LHCN-M2 (cell line): ENCODE measurements at places on chromosomes 16 and 17. TPM values are rescaled to one million over a fixed set of nuclear protein-coding genes. Genes with fewer than 3 reads are reported as not detected.

SLC6A2 gene
- not detected in 2 replicates for total RNA-seq

- DNase-seq = no peak
Measured at GRCh38 chr16:84119368-84119767, 2.6 kb upstream of the MBTPS1 start.

DNA sequence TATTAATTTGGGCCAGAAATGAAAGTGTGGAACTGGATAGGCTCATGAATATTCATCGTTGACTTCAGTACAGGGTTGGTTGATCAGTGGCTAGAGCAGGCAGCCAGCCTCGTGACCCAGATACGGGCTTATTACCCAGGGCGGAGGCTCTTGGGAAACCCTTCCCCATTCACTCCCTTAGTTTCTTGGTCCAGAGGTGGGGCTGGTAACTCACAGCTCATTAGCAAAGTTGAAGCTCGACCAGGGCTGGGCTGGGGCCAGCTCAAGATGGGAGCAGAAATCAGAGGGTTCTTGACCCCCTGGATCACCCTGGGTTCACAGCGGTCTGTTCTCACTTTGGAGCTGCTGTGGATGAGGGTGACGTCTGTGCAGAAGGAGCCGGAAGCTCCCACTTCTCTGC, 44.6 kb upstream of the GSE1 start:
- DNase-seq = no peak

GRCh38 chr17:1234455-1234854, 35.8 kb upstream of the BHLHA9 start:
- DNase-seq = no peak

C16orf95 gene
- 7.5 and 12.5 TPM in 2 replicates for total RNA-seq

DNA sequence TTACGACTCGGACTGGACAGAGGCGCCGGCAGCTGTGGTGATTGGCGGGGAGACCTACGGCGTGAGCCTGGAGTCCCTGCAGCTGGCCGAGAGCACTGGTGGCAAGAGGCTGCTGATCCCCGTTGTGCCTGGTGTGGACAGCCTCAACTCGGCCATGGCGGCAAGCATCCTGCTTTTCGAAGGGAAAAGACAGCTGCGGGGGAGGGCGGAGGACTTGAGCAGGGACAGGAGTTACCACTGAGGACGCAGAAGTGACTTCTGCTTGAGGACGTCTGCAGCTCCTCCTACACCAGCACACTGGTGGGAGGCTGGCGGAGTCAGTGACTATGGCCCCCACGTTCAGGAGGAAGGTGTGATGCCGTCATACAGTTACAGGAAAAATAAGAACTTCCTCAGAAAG, 9.7 kb downstream of the MRM3 start:
- DNase-seq = no peak

CHST5 gene
- total RNA-seq = not detected in 2 replicates

DNA sequence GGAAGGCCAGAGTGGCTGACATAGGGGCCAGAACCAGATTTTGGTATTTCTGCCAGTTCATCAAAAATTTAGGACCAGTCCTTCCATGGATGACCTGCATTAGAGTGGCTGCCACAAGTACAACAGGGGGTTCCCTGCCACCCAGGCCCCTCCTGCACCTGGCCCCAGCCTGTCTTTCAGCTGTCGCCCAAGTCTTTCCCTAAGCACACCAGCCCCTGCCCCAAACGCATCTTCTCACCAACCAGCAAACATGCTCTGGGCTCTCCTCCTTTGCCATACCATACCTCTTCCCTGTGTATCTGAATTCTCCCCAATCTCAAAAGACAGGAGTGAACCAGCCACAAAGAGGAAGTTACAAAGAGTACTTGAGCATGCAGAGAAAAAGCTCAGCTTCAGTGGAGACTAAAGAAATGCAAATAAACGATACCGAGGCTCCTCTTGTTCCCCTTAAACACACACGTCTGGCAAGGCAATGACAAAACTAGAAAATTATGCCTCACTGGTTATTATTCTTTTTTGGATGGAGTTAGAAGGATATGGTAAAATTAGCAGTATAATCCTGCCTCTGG, 130.6 kb downstream of the DYNLRB2 start:
- DNase-seq = no peak

DNA sequence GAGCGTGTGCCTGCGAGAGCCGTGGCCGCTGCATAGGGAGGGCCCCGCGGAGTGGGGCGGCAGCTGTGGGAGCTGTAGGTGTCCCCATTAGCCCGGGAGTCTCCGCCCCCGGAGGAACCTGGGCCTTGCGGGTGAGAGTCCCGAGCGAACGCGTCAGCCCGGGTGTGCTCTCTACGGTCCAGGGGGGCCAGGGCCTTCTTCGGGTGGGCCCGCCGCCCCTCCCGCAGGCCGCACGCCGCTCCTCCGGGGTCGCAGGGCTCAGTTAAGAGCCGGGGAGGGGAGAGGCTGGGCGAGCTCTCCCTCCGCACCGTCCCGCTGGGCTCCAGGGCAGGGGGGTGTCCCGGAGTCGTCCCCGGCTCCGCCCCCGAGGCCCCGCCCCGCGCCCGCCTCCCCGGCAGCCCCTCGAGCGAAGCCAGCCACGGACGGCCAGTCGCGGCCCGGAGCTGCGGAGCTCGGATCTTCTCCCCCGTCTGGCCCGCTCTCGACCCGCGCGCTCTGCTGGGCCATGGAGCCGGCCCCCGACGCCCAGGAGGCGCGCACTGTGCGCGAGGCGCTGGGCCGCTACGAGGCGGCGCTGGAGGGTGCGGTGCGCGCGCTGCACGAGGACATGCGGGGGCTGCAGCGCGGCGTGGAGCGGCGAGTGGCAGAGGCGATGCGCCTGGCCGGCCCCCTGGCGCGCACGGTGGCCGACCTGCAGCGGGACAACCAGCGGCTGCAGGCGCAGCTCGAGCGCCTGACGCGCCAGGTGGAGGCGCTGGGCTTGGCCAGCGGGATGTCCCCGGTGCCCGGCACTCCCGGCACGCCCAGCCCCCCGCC, at the start of gene SMTNL2:
TSS of gene SMTNL2 (plus strand) at position 429 of the 816 bp plus-strand sequence. CDS start at position 506, 77 bp downstream.
- DNase-seq = no peak
